ENCODE measurements at places on chromosomes 7 and 10. TPM values are rescaled to one million over a fixed set of nuclear protein-coding genes. Genes with fewer than 3 reads are reported as not detected.
A peak's percentile ranks its signal among the peaks of the same experiment; 100 is the strongest.

GRCh38 chr7:158431055-158431940, 156.3 kb downstream of the PTPRN2 start:
- H3K27ac ChIP-seq, result no peak overlapping the region
- H3K27me3 ChIP-seq, result peaks cover 50% of the 10 kb centered on the region
- no peaks in the 10 kb centered on the region for H3K36me3 ChIP-seq

DNA sequence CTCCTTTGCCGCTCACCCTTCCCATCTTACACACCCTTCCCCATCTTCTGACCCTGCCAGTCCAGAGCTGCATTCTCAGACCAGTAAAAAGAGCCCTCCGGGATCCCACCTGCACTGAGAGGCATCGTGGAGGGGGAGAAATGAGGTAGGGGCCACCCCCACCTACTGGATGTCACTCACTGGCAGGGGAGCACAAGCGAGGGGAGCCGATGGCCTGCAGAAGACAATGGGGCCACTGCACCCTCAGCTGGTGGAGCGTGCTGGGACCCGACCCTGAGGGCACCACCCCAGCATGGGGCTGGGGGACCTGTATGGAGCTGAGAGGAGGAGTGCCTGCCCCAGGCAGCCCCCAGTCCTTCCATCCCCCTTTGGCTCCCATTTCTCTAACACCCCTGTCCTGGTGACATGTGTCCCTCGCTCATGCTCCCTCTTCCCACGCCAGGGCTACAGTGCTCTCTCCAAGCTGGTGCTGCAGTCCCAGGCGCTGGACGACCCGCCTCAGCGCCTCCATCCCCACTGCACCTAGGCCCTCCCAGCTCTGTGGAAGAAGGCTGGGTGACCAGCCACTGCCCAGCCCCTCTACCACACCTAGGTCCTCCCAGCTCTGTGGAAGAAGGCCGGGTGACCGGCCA, 49.8 kb downstream of the RASGEF1A start:
- H3K27me3 ChIP-seq, result peaks cover 63% of the 10 kb centered on the region
- peak; percentile 3 for DNase-seq
- no peak overlapping the region for H3K27ac ChIP-seq
- H3K4me3 ChIP-seq, result no peak overlapping the region
- peaks cover 8% of the 10 kb centered on the region for H3K4me1 ChIP-seq
- H3K36me3 ChIP-seq, result no peaks in the 10 kb centered on the region

GRCh38 chr7:116218051-116218645, 7.8 kb downstream of the TES start:
- H3K4me1 ChIP-seq, result peaks cover 58% of the 10 kb centered on the region
- no peaks in the 10 kb centered on the region for H3K27me3 ChIP-seq
- no peak for DNase-seq
- H3K27ac ChIP-seq, result peak overlapping the region; percentile 21

- DNase-seq, result no peak
- no peaks in the 10 kb centered on the region for H3K4me1 ChIP-seq
- H3K36me3 ChIP-seq, result no peaks in the 10 kb centered on the region
- H3K4me3 ChIP-seq, result no peak overlapping the region
- H3K27me3 ChIP-seq, result no peaks in the 10 kb centered on the region
These were observed 404.6 kb downstream of the LRMDA start for GRCh38 chr10:75836064-75836463.

GRCh38 chr7:100247152-100247757, 27.5 kb downstream of the PVRIG start:
- no peaks in the 10 kb centered on the region for H3K27me3 ChIP-seq
- no peak for DNase-seq
- peaks cover 26% of the 10 kb centered on the region for H3K4me1 ChIP-seq
- H3K36me3 ChIP-seq, result no peaks in the 10 kb centered on the region

PIK3AP1 gene
- 5.4 TPM for total RNA-seq

GRCh38 chr7:64775289-64775688, 18.9 kb upstream of the ZNF138 start:
- H3K27me3 ChIP-seq, result no peaks in the 10 kb centered on the region
- no peaks in the 10 kb centered on the region for H3K36me3 ChIP-seq
- no peak overlapping the region for H3K4me3 ChIP-seq
- no peaks in the 10 kb centered on the region for H3K4me1 ChIP-seq

DNA sequence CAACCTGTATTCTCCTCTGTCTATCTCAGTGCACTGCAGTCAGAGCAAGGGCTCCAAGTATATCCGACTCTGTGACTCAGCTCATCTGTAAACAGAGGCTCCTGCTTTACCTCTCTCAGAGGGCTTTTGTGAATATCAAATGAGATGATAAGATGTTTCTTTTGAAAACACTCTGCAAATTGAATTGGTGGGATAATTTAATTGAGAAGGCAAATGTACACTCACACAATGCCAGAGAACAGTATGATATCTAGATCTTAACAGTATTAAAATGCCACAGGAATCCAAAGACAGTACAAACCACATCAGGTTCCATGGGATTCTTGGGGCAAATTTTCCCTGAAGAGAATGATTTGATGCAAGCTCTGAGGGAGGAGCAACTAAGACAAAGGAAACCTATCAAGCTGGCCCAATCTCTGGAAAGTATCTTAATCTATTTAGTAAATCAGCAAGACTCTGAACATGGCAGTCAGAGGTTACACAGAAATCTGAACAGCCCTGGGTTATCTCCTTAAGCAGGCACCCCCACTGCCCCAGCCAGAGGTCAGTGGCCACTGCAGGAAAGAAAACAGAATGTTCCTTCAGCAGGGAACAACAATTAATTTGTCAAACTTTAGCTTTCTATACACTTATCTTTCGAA, 45.9 kb downstream of the DOCK4 start:
- H3K27me3 ChIP-seq, result no peaks in the 10 kb centered on the region
- DNase-seq, result no peak
- peak overlapping the region; percentile 42 for H3K27ac ChIP-seq
- no peaks in the 10 kb centered on the region for H3K36me3 ChIP-seq

BMS1 gene
- 14.6 TPM for total RNA-seq

GRCh38 chr10:129849452-129849750, 114.7 kb downstream of the EBF3 start:
- H3K27ac ChIP-seq, result no peak overlapping the region
- H3K36me3 ChIP-seq, result peaks cover 42% of the 10 kb centered on the region
- H3K4me1 ChIP-seq, result peaks cover 14% of the 10 kb centered on the region
- H3K4me3 ChIP-seq, result no peak overlapping the region

DNA sequence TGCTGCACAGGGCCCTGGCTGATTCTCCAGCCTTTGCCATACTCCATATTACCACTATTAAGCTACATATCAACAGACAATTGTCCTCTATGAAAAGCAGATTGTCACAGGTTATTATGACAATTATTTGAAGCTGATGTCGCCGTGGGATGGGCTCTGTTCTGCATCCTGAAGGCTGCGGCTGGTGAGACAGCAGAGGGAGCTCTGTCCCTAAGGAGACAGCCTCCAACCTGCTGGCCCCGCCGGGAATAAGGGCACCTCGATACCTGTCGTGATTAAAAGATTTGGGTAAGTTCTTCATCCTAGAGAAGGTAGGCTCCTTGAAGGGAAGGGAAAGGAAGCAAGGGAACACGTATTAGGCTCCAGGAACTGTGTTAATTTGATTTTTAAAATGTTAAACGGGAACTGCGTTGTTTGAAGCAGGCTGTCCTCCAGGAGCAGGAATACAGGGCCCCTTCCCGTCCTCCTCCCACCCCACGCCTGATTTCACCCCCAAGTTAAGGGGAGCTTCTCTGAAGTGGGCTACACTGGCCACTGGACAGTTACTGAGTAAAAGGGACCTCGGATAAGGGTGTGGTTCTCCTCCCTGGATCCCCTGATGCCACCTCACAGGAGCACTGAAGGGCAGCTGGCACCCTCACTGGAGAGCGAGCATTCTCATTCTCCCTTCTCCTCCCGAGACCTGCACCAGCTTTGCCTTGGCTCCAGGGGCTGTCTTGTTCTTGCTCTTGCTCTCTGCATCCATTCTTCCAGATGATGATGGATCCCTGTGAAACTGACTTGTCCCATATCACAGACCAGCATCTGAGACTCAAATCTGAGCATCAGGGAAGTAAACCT, 11.8 kb upstream of the TIAL1 start:
- H3K4me1 ChIP-seq, result peaks cover 7% of the 10 kb centered on the region
- H3K27ac ChIP-seq, result no peak overlapping the region
- no peaks in the 10 kb centered on the region for H3K36me3 ChIP-seq

ATOH7 gene
- not detected for total RNA-seq

DNA sequence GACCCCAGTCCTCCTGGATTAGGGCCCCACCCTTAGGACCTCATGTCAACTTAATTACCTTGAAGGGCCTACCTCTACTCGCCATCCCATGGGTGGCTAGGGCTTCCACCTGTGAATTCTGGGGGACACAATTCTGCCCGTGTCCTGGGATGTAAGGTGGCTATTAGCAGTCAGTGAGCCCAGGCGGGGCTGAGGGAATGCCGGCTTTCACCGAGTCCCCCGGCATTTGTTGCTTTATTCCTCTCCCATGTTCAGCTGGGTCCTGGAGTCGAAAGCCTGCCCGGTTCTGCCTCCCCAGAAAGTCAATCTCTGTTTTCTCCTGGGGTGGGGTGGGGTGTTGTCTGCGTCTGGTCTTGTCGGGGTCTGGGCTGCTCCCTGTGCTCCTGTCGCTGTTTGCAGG, 125.6 kb downstream of the GLRX3 start:
- DNase-seq, result no peak
- H3K27me3 ChIP-seq, result no peaks in the 10 kb centered on the region
- H3K27ac ChIP-seq, result no peak overlapping the region
- H3K4me3 ChIP-seq, result no peak overlapping the region
- H3K36me3 ChIP-seq, result no peaks in the 10 kb centered on the region

GRCh38 chr7:101608772-101609713, 20.1 kb downstream of the MYL10 start:
- no peak overlapping the region for H3K4me3 ChIP-seq
- DNase-seq, result no peak
- H3K36me3 ChIP-seq, result no peaks in the 10 kb centered on the region
- no peaks in the 10 kb centered on the region for H3K4me1 ChIP-seq
- H3K27me3 ChIP-seq, result peaks cover 17% of the 10 kb centered on the region

GRCh38 chr7:108623220-108623619, 53.5 kb downstream of the DNAJB9 start:
- no peak overlapping the region for H3K4me3 ChIP-seq
- no peaks in the 10 kb centered on the region for H3K4me1 ChIP-seq
- no peaks in the 10 kb centered on the region for H3K36me3 ChIP-seq
- no peak overlapping the region for H3K27ac ChIP-seq

DNA sequence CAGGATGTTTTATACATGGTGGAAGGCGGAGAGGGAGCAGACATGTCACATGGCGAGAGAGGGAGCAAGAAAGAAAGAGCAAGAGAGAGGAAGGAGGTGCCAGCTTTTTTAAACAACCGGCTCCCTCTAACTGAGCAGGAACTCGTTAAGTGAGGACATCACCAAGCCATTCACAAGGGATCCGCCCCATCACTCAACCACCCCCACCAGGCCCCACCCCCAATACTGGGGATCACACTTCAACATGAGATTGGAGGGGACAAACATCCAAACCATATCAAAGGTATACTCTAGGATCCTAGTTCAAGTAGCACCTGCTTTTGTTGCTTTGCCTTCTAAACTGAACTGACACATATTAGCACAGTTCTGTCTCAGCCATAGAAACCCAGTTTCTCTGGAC, 141.9 kb upstream of the KLF14 start:
- no peak overlapping the region for H3K27ac ChIP-seq
- H3K4me1 ChIP-seq, result peaks cover 52% of the 10 kb centered on the region
- no peaks in the 10 kb centered on the region for H3K27me3 ChIP-seq
- no peak for DNase-seq
- H3K4me3 ChIP-seq, result no peak overlapping the region

- H3K27ac ChIP-seq, result no peak overlapping the region
- no peaks in the 10 kb centered on the region for H3K27me3 ChIP-seq
- H3K4me3 ChIP-seq, result no peak overlapping the region
- H3K36me3 ChIP-seq, result no peaks in the 10 kb centered on the region
These were observed 158.1 kb downstream of the AHR start for GRCh38 chr7:17456541-17456940.

ZNF248 gene
- total RNA-seq, result 15.1 TPM

DNA sequence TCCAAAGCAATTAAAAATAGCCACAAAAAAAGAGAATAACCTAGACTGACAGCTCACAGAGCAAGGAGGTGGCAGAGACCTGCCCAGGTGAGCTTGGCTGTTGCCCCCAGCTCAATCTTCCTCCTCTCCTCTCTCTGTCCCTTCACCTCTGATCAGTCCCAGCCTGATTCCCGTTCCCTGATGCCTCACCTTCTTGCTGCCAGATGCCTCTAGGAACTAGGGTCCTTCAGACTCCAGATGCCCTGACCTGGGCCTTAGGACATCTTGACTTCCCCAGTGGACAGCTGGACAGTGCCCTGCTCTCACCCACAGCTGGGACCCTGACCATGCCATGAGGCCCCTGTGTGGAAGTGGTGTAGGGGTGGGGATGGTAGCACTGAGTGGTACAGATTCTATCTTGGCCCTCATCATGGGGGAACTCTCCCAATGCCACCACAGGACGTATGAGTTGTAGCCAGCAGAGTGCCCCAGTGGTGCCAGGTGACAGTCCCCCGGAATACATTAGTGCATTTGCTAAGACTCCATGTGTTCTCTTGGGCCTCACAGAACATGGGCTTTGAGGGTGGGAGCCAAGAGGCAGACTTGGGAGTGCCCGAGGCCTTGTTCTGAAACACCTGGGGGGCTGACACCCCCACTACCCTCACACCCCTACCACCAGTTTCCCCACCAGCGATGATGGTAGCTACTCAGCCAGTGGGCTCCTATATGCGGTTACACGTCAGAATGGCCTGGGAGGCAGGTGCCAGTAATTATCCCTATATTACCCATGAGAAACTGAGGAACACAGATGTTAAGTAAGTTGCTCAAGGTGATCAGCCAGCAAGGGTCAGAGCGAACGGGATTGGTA, 2.0 kb downstream of the DEPP1 start:
- H3K27me3 ChIP-seq, result no peaks in the 10 kb centered on the region
- peaks cover 95% of the 10 kb centered on the region for H3K4me1 ChIP-seq
- no peak for DNase-seq
- H3K36me3 ChIP-seq, result peaks cover 46% of the 10 kb centered on the region
- H3K27ac ChIP-seq, result peak overlapping the region; percentile 96
- H3K4me3 ChIP-seq, result peak overlapping the region; percentile 90

DNA sequence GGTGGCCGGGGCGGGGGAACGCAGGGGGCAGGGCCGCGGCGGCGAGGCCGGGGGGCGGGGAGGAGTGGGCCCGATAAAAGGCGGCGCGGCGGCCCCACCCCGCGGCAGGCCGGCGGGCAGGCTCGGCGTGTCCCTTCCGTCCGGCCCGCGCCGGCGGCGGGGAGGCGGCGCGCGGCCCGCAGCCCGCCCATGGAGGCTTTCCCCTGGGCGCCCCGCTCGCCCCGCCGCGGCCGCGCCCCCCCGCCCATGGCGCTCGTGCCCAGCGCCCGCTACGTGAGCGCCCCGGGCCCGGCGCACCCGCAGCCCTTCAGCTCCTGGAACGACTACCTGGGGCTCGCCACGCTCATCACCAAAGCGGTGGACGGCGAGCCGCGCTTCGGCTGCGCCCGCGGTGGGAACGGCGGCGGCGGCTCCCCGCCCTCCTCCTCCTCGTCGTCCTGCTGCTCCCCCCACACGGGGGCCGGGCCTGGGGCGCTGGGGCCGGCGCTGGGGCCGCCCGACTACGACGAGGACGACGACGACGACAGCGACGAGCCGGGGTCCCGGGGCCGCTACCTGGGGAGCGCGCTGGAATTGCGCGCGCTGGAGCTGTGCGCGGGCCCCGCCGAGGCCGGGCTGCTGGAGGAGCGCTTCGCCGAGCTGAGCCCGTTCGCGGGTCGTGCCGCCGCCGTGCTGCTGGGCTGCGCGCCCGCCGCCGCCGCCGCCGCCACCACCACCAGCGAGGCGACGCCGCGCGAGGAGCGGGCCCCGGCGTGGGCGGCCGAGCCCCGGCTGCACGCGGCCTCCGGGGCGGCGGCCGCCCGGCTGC, at the start of gene NANOS1:
Gene NANOS1 (plus strand): TSS at position 102 of the 808 bp plus-strand sequence. CDS start 88 bp downstream, at position 190.
- H3K4me3 ChIP-seq, result peak within 1 kb of the TSS; percentile 78
- H3K27ac ChIP-seq, result peak within 1 kb of the TSS; percentile 80
- H3K36me3 ChIP-seq, result peaks cover 15% of the 10 kb centered on the region
- no peak for DNase-seq
- H3K27me3 ChIP-seq, result no peaks in the 10 kb centered on the region
- H3K4me1 ChIP-seq, result peaks cover 54% of the 10 kb centered on the region
